Suprapubic skin (tissue), 4 donors: ENCODE measurements at places on chromosomes 7 and 10. TPM values are rescaled to one million over a fixed set of nuclear protein-coding genes. Genes with fewer than 3 reads are reported as not detected.

DNA sequence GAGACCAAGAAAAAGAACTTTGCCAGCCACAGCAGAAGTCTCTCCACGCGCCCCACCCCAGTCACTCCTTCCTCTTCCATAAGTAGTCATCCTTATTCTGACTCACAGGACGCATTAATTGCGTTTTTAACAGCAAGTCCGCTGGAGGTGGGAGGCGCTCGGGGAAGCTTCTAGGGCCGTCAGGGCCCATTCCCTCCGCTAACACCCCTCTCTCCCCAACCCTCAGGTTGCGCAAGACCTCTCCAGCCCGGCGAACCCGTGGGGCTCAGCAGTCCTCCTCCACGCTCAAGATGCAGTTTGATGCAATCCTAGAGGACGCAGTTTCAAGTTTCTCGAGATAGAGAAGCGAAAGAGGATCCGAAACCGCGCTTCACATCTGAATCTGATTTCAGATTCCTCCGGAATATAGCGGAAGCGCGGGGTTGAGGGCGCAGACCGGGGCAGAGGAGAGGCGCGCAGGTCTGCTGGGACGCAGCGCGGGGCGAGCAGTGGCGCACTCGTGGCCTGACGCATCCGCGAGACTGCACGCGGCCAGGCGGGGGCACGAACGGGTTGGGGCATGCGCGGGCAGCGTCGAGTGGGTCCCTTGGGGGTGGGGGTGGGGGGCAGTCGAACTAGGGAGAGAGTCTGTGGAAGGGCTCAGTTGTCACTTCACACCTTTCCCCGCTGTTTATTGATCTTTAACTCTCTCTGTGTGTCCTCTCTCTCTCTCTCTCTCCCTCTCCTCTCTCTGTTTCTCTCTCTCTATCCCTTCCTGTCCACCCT is 37.8 kb upstream of the PSAP start:
- H3K4me3 ChIP-seq, result peak overlapping the region; percentile 50
- H3K4me1 ChIP-seq, result peaks cover 30% of the 10 kb centered on the region
- H3K27me3 ChIP-seq, result no peaks in the 10 kb centered on the region
- no peaks in the 10 kb centered on the region for H3K36me3 ChIP-seq
- peak; percentile 94 for DNase-seq
- peak overlapping the region; percentile 86 for H3K27ac ChIP-seq

DNA sequence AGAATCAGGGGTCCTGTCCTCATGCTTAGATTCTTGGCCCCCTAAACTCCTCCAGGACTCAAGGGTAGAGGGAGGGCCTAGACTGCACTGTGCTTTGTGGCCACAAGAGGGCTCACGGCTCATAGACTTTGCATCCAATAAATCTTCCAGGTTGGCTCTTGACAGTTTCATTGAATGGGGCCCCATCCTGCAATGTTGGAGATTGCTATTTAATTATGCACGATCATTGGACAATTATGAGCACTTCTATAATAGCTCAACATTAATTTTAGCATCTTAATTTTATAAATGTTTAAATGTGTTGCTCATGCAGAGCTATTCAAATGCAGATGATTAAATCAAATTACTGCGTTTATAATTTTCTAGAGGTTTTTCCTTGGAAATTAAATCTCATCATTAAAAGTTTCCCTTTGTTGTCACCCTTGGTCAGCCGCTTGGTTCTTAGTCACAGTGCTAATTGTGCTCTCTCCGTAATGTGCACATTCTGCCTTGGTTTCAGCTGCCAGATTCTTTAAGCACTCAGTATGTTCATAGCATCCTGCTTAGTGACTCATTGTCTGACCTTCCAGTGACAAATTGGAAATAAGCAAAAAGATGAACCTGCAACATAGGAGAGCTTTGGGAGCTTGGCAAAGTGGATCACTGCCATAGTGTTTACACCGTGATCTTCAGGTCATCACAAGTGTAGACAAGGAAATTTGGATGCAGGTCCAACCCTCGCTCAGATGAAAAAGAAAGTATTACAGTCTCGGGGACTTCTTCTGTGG is 33.4 kb upstream of the PLPP4 start:
- H3K27ac ChIP-seq, result no peak overlapping the region
- no peaks in the 10 kb centered on the region for H3K36me3 ChIP-seq
- H3K4me3 ChIP-seq, result no peak overlapping the region
- H3K27me3 ChIP-seq, result no peaks in the 10 kb centered on the region

The SGCE gene
- total RNA-seq, result 6.3 TPM

DNA sequence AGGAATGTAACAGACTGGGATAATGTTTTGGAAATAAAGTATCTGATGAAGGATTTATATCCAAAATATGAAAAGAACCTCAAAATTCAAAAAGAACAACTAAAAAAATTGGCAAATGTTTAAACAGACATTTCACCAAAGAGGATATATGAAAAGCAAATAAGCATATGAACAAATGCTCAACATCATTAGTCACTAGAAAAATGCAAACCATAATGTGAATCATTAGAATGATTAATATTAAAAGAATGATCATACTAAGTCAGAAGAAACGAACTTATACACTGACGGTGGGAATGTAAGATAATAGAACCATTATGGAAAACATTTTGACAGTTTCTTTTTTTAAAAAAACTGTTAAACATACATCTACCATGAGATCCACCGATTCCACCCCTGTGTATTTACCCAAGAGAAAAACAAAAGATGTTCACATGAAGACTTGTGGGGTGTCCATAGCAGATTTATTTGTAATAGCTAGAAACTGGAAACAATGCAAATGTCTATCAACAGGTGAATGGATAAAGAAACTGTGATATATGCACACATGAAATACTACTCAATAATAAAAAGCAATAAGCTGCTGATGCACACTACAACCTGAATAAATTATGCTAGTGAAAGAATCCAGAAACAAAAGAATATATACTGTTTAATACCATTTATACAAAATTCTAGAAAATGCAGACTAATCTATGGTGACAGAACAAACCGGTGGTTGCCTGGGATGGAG is 35.7 kb downstream of the PRKG1 start:
- no peak overlapping the region for H3K27ac ChIP-seq
- H3K4me1 ChIP-seq, result no peaks in the 10 kb centered on the region
- H3K4me3 ChIP-seq, result no peak overlapping the region

DNA sequence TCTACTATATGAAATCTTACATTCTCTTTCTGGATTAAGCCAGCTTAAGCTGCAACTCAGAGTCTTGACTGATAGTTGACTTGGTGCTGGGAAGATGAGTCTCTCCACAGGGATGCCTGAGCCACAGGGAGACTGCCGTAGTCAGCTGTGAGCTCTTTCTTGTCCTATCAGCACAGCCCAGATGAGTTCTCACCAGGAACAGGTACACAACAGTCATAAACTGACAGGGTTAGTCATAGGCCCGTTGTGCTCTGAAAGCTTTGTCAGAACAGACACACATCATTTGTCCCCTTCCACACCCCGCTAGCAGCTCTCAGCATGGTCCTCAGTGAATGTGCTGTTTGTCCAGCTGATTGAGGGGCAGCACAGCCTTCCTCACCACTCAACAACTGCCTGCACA is 221.6 kb downstream of the RPS24 start:
- H3K27ac ChIP-seq, result no peak overlapping the region
- no peaks in the 10 kb centered on the region for H3K27me3 ChIP-seq
- no peaks in the 10 kb centered on the region for H3K4me1 ChIP-seq
- no peak for DNase-seq

DNA sequence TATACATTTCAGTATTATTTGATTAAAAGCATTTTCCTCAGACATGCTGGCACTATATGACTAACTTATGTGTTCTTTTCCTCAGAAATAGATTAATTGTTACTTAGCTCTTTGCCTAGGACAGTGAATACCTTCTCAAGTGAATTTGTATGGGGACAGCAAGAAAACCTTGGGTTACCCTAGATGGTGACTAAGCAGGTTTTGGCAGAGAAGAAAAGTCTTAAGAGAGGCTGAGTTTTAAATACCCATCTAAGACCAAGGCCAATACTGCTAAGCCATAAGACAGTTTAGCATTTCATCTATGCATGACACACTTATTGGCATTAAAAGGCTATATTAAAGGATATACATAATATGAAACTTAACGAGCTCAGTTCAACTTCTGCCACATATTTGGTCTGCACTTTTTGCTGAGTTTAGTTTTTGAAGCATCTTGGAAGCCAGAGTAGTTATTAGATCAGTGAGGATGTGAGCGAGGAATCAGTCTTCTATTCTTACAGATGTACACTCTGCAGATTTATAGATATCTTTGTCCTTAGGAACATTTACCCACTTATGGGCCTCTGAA is 54.6 kb upstream of the FAM3C start:
- no peak overlapping the region for H3K27ac ChIP-seq
- peaks cover 21% of the 10 kb centered on the region for H3K4me1 ChIP-seq
- DNase-seq, result no peak
- H3K27me3 ChIP-seq, result no peaks in the 10 kb centered on the region

DNA sequence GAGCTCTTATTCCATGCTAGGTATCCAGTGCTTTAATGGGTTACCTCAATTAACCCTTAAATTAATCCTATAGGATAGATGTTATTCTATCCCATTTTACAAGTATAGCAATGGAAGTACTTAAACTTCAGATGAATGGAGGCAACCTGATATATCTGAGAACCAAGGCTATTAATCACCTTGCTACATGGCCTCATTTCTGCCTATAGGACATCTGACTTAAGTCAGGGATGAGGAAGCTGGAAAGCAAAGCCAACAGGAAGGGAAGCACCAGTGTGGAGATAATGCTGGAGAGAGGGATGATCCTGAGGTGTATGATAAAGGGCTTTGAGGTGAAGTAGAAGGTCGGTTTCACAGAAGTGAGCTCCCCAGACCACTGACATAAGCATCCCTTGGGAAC is 132.3 kb downstream of the CHN2 start:
- H3K27me3 ChIP-seq, result no peaks in the 10 kb centered on the region
- H3K4me3 ChIP-seq, result no peak overlapping the region
- H3K4me1 ChIP-seq, result peaks cover 10% of the 10 kb centered on the region
- H3K27ac ChIP-seq, result no peak overlapping the region

- H3K4me1 ChIP-seq, result no peaks in the 10 kb centered on the region
- no peak overlapping the region for H3K4me3 ChIP-seq
- H3K27ac ChIP-seq, result no peak overlapping the region
- no peaks in the 10 kb centered on the region for H3K36me3 ChIP-seq
- no peaks in the 10 kb centered on the region for H3K27me3 ChIP-seq
- DNase-seq, result no peak
Measured at GRCh38 chr7:22111661-22112060, 166.0 kb upstream of the CDCA7L start.

DNA sequence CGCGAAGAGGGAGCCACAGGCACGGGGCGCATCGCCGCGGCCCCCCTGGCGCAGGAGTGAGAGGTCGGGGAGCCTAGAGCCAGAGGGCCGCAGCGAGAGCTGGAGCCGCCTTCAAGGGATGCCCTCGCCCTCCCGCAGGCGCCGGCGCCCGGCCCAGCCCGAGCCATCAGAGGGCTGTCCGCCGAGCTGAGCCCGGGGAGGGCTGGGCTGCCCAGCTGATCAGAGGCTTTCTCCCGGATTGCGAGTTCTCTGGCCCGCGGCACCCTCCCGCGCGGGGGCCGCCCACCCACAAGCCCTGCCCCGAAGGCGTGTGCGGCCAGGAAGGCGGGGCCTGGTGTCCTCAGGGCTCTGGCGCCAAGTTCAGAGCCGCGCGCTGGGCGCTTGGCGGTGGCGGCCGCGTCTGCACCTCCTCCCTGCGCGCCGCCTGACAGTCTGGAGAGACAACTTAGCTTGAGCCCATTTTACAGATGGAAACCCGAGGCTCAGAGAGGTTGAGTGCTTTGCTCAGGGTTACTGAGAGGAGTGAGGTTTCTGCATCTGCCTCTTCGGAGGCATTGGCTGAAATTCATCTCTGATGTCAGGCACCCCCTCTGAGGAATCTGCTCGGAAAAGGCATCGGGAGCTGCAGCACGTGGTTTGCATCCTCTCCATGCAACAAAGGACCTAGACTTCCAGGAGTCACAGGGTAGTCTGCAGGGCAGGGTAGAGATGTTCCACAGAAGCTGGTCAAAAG is 3.8 kb upstream of the ANTXRL start:
- H3K4me3 ChIP-seq, result peak overlapping the region; percentile 75
- peaks cover 29% of the 10 kb centered on the region for H3K4me1 ChIP-seq
- peak; percentile 89 for DNase-seq
- H3K27me3 ChIP-seq, result no peaks in the 10 kb centered on the region
- H3K36me3 ChIP-seq, result no peaks in the 10 kb centered on the region
- H3K27ac ChIP-seq, result peak overlapping the region; percentile 34

- no peak overlapping the region for H3K27ac ChIP-seq
- H3K4me3 ChIP-seq, result peak overlapping the region; percentile 93
- peaks cover 20% of the 10 kb centered on the region for H3K4me1 ChIP-seq
- DNase-seq, result no peak
- H3K36me3 ChIP-seq, result no peaks in the 10 kb centered on the region
- no peaks in the 10 kb centered on the region for H3K27me3 ChIP-seq
Measured at GRCh38 chr7:82441669-82442478, 1.7 kb downstream of the CACNA2D1 start.

The ITGB8 gene
- total RNA-seq, result 50.4 TPM

- no peaks in the 10 kb centered on the region for H3K27me3 ChIP-seq
- H3K27ac ChIP-seq, result no peak overlapping the region
- no peak overlapping the region for H3K4me3 ChIP-seq
- no peak for DNase-seq
Measured at GRCh38 chr10:122387572-122387971, 13.1 kb downstream of the PLEKHA1 start.

- no peak overlapping the region for H3K4me3 ChIP-seq
- H3K4me1 ChIP-seq, result peaks cover 9% of the 10 kb centered on the region
- no peak overlapping the region for H3K27ac ChIP-seq
- H3K27me3 ChIP-seq, result peaks cover 15% of the 10 kb centered on the region
- DNase-seq, result peak; percentile 36
Measured at GRCh38 chr7:102322202-102322715, 34.0 kb downstream of the SPDYE6 start.

The OR2A5 gene
- not detected for total RNA-seq

The KMT2E gene
- 98.6 TPM for total RNA-seq

DNA sequence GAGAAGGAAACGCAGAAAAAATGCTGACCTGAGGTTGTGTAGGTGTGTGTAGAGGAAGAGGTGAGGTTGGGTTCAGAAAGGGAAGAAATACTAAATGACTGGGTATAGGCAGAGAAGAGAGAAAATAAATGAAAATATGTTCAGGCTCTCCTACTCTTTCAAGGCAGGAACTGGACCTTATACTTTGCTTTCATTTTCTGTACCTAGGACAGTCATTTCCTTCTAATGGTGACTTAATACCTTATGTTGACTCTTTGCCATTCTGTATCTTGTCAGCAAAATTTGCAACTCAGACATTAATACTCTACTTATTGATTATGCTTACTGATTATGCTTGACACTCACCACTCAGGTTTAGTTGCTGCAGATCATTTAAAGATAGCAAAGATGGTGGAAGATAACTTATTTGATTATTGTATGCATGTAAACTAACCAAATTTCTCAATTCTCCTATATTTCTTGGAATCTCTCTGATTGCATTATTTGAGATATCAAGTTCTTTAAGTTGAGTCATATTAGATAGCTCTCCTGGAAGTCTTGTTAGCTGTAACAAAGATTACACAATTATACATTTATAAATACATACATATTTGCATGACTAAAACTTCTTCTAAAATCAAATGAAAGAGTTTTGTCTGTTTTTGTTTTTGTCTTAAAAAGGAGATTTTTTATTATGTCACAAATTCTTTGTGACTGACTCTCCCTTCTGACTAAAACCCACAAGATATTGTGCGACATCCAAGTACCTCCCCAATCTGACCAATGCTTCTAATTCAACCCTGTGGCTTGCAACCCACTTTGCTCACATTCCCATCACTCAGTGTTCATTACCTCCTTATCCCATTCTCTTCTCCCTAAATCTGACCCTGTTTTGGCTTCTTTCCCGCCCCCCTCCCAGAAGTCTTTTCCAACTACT is 20.0 kb downstream of the LRRD1 start:
- H3K27me3 ChIP-seq, result no peaks in the 10 kb centered on the region
- no peak overlapping the region for H3K4me3 ChIP-seq
- H3K36me3 ChIP-seq, result no peaks in the 10 kb centered on the region
- no peak overlapping the region for H3K27ac ChIP-seq

The TIMM23B gene
- total RNA-seq, result 19.2 TPM

The PPP1R3C gene
- total RNA-seq, result 5.1 TPM
